ENCODE measurements at places on chromosomes 1 and 21.
A peak's percentile ranks its signal among the peaks of the same experiment; 100 is the strongest.

- no peak for DNase-seq
Observed at GRCh38 chr1:1124786-1125642, 9.1 kb upstream of the C1orf159 start.

DNA sequence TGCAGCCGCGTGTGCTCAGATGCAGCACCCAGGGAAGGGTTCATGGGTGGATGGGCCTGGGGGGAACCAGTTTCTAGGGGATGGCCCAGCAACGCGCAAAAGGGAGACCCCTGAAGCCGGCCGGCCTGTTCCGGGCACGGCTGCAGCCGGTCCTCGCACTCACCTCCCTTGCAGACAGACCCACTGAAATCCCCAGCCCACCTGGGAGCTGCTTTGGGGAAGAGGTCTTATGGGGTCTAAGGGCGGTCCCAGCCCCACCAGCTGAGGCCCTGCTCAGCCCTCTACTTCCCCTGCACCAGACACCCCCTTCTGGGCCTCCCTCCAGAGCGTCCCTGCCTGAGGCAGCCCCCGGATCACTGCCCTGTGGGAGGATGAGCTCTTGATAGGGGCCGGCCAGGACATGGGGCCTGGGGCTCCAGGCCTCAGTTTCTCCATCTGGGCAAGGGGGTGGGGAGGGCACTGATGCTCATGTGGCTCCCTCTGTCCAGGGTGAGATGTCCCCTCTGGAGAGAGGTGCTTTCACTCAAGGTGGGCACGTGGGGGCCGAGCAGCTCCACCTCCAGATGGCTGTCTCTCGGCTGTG, 20.0 kb upstream of the TTC34 start:
- no peak for DNase-seq

- no peak for DNase-seq
Observed at GRCh38 chr1:235002706-235003300, 125.8 kb downstream of the TOMM20 start.

GRCh38 chr1:6180268-6180706, at the start of gene CHD5:
TSS of gene CHD5 (minus strand) at chr1:6180321. CDS start at chr1:6180023, 298 bp downstream.
- DNase-seq = no peak

DNA sequence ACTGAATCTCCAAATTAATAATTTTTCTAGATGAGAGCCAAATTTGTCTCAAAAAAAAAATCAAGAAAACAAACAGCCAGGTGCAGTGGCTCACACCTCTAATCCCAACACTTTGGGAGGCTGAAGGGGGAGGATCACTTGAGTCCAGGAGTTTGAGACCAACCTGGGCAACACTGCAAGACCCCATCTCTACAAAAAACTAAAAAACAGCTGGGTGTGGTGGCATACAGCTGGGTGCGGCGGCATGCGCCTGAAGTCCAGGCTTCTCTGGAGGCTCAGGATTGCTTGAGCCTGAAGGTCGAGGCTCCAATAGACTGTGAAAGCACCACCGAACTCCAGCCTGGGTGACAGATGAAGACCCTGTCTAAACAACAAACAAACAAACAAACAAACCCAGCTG, 14.0 kb downstream of the ACBD3 start:
- DNase-seq = no peak

DNA sequence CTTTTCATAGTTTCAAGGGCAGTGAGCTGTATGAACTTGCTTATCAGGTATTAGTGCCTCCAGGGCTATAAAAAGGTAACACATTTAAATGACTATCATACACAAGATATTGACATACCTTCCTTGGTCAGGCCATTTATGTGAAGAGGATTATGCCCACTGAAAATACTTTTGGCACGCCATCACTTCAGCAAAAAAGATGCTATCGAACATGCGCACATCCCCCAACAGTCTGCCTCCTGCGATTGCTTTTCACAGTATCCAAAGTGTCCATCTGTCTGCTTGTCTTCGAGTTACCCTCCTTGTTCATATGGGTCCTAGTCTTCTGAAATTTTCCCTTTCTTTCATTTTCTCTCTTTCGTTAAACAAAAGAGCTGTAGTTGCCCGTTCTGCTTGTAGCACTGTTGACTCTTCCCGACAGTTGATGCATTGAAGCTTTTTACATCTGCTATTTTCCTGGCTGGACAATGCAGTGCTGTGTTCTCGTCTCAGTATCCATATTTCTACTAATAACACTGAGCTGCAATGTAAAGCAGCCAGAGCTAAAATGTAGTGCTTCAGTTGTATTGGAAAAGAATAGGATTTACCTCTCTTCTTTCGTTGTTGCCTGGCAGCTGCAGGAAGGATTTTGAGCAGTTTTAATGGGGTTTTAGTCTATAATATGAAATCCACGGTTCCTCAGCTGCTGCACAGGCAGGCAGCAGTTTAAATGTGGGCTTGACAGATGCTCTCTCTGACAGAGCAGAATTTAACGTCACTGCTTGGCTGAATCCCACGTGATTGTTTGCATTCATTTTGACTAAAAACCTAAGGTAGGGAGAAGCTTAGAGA, at the start of gene B3GALT2:
Gene B3GALT2 (minus strand): TSS at position 713 of the 831 bp plus-strand sequence. CDS start 5,051 bp downstream, outside the sequence.
- peak; percentile 17 for DNase-seq

- no peak for DNase-seq
Observed at GRCh38 chr1:44677201-44677766, 2.8 kb downstream of the ARMH1 start.

Measured in T-helper 17 cell (primary cell).